ENCODE measurements at places on chromosomes 4 and X.

DNA sequence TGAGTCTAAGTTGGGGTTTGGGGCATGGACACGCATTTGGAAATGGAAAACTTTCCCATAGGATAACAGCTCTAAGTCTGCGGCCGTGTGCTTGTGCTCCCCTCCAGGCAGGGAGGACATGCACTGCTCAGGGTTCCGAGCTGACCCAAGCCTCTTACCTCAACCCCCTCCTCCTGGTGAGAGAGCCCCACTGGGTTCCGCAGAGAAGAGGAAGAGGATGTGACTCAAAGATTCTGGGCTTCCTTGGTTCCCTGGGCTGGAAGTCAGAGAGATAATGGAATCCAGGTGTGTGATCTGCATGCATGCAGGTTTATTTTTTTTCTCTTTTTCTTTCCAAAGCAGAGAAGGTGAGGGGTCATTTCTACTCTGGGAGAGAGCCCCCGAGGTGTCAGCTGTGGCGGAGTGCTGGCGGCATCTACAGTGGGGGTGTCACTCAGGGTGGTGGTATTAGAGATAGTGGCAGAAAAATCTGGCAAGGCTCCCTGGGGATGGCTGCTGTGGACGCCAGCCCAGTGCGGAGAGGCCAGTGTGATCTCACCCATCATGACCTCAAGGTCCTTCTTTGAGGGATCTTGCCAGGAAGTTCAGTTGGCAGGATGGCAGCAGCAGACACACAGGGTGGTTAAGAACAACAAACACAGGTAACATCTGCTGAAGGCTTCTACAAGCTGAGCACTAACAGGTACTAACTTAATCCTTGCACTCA lies 168.7 kb upstream of the HAND2 start:
- no peak for DNase-seq

DNA sequence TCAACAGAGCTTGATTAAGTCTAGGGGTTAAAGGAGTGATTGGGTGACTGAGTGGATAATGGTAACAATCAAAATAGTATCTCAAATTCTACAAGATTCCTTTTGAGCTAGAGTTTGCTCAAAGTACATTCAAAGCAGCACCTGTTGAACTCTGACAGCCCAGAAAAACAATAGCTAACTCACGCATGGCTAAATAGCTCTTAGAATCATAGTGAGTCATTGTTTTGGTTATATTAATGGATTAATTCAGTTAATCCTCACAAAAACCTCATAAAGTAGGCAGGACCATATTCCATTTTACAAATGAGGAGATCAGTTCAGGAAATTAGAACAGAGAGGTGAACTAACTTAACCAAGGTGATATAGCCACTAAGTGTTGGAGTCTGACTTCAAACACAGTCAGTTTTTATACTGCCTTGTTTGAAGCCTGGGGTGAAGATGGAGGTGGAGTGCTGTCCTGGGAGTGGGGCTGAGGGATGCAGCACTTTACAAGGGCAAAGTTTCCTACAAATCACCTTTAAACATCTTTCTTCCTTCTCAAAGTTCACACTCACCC lies 35.9 kb upstream of the PPM1K start:
- no peak for DNase-seq

GRCh38 chr4:13681570-13681969 lies 54.0 kb upstream of the BOD1L1 start:
- DNase-seq: no peak

- DNase-seq: no peak
Observed at GRCh38 chr4:147570616-147571015, 46.6 kb upstream of the TMEM184C start.

DNA sequence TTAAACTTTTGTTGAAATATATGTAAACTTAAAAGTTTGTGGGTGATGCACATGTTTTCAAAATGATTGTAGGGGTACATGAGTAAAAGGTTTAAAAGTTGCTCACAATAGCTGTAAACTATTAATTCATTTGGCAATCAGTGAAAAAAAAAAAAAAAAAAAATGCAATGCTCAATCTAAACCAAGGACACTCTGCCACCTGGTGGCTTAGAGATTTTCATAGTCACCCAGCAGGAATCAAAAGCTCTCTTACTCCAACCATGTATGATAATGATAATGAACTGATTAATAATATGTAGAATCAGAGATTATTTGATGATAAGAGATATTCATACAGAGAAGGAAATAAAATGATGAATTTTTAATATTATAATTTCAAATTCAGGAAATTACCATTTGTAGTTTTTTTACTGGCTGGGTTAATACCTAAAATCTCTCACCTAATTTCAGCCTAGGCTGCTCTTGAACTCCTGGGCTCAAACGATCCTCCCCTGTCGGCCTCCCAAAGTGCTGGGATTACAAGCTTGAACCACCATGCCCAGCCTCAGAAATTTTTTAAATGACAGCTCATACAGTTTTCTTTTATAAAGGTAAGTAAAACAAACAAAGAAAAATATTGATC lies 46.9 kb upstream of the SLC25A4 start:
- DNase-seq: peak; percentile 31

DNA sequence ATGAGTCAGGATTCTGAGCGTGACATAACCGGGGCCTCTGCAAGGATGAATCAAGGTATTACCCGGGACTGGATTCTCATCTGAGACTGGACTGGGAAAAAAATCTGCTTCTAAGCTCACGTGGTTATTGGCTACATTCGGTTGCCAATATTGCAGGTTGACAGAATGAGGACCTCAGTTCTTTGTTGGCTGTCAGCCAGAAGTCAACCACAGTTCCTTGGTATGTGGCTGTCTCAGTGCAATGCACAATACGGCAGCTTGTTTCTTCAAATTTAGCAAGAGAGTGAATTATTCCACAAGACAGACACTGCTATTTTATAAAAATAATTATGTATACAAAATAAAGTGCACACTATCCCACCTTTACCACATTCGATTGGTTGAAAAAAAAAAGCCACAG lies 424.2 kb downstream of the KLHL4 start:
- no peak for DNase-seq

DNA sequence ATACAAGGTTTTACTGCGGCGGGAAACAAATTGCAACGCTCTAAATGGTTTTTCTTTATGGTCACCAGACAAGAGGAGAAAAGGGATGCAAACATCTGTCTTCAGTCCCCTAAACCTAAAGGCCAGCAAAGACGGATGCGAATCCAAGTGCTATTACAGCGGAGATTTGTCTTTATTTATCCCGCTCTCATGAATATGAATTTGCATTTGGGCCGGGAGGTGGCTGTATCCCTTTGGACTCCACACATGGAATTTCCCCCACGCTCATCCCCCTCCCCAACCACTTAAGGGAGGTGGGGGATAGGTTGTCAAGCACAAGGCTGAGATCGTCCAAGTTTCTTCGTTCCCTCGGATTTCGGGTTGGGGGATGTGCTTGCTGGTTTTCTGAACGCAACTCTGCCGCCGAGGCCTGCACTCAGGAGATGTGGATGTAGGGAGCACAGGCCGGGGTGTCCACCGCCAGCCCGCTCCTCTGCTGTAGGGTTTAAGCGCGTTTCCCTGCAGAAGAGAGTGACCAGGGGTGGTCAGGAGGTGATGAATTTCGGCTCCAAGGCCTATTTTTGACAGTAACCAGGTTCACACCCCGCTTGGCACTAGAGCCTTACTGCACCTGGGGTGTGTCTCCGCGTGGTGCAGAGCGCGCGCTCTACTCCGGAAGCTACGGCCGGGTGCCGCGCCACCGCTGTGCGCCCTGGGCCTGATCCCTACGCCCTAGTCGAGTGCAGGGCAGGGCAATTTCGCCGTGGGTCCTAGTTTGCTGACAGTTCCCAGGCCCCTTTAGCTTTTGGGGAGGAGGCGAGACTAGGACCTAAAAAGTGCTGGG lies 2.3 kb upstream of the PHOX2B start:
- no peak for DNase-seq
